PC-9 (cell line): ENCODE measurements at places on chromosomes 11 and 22.

DNA sequence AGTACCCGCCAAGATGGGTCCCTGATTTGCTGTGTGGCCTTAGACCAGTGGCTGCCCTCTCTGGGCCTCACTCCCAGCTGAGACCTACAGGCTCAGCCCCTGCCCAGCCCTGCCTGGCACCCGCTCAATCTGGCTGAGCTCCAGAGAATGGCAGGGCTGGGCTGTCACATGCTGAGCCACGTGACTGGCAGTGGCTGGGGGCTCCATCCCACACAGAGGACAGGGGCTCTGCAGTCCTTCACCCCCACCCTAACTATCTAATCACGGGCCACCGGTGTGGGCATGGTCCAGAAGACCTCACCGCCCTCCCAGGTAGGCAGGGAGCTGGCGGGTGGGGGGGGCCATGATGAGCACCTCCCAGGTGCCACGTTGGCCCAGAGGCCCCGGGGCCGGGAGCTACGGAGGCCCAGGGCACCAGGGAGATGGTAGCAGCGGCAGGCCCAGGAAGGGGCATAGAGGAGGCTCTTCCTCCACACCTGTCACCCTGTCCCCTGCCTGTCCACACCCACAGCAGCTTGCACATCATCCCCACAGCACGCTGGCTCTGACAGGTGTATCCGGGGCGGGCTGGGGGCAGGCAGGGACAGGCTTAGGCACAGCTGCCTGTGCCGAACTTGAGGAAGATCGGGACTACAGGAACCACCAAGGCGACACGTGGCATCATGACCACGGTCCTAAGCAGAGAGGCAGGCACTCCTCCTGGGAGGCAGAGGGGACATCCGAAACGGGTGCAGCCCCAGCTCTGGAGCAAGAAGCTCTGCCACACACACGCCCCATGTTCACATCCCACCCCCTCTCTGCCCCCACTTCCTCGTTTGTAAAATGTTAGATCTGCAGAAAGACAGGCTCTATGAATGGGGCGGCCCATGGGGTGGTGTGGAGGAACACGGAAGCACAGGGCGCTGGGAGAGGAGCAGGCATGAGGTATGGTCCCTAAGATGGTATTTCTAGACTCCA, 1.5 kb upstream of the ALDH3B1 start:
- DNase-seq: no peak

DNA sequence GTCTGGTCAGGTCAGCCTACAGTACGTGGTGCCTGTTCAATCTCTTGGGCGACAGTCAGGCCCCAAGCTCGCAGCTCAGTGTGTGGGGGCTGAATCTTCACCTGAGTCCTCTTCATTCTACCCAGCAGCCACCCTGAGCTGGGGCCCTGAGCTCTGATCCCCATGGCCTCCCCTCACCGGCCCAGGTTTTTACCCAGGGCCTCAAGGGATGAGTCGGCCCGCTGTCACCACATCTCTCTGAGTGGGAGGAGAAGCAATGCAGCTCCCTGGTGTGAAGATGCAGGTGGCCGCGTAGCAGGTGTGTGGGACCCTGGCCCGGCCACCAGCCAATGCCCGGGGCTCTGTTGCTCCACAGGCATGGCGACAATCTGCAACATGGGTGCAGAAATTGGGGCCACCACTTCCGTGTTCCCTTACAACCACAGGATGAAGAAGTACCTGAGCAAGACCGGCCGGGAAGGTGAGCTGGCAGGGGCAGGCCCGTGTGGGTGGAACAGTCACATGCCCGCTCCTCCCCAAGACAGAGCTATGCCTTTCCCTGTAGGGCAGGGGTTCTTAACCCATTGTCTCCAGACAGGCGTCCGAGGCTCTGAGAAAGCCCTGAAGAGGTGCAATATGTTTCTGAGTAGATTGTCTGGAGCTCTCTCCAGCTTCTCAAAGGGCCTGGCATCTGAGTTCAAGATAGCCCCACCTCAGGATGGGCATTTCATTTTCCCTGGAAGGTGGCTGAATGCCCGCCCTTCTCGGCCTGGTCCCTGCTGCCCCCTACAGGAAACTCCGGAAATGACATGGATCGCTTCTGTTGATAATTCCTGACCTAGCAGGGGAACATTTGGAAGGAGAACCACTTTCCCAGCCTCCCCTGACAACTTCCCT, 26.9 kb downstream of the POLR3H start:
- DNase-seq: peak; percentile 53

DNA sequence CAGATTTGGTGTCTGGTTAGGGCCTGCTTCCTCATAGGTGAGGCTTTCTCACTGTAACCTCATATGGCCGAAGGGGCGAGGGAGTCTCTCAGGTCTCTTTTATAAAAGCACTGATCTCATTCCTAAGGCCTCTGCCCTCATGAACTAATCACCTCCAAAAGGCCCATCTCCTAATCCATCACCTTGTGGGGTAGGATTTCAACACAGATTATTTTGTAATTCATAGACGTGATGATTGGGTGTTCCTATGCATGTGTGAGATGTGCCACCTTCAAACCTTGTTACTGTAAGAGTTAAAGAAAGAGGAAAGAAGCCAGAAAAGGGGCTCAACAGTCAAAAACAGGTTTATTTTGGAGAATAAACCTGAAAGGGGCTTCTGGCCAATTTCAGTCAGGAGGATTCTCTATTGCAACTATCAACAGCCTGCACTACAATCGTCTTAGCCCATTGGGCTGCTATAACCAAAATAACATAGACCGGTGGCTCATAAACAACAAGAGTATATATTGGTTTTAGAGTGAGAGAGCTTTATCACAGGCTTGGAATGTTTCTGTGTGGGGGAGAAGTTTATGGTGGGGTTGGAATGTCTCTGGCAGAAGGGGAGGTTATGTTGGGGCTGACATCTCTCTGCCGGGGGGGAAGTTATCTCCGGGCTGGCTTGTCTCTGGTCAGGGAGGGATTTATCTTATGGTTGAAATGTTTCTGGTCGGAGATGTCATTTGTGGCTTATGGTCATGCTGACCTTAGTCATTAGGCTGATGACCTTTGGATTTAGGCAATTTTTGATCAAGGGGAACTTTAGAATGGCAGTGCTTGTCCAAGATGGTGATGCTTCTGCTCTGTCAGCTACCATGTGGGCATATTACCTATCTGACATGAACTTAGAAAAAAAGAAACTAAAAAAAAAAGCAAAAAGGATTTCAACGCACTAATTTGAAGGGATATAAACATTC, 35.1 kb downstream of the CSF2RB start:
- DNase-seq: no peak

DNA sequence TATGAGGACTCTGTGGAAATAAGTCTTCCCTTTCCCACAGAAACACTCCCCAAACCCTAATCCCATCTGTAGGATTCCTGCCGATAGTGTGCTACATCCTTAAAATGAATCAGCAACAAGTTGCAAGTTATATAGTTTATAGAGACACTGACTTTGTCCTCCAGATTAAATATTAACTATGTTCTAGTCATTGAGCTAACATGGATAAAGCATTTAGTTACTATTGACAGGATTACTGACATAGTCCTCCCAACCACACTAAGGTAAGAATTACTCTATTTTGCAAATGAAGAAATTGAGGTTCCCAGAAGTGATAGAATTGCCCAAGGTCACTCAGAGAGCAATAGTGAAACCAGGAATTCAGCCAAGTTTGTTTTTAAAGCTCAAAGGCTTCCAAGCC, 1.9 kb downstream of the OR52M1 start:
- DNase-seq: no peak

- DNase-seq: no peak
Measured at GRCh38 chr11:2745511-2745910, 45.7 kb upstream of the KCNQ1OT1 start.

DNA sequence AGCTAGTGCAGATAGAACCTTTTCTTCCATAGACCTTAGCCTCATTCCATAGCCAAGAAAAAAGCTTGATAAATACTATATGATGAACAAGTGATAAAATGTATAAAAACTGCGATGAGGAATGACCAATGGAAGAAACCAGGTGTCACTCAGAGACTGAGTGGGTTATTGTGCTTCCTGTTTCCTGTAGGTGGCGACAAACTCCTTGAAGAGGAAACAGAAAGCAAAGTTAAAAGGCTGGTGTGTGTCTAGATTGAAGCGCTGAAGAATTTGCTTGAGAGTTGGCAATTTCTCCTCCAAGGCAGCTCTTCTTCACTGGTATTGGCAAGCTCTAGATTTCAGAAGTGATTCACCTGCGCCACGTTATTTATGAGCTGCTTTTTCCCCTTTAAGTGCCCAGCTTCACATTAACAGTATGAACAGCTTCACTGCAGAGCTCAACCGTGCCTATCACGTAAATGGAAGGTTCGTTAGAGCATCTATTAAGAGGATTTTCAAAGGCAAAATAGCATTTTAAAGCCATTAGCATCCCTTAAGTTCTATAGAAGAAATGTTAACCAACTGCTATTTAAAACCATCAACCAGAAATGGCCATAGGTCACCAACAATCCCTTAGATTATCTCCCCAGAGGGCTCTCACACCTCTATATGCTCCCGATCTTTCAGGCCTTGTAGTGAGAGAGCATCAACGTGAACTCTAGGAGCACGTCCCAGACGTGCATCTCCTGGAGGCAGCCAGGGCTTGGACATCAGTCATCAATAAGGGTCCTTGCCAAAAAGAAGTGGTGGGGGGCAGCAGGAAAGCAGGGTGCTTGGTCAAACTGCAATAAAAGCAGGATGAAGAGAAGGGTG, 179.4 kb downstream of the CADM1 start:
- DNase-seq: peak; percentile 1

- DNase-seq: no peak
Measured at GRCh38 chr22:49320714-49321476, 506.8 kb downstream of the BRD1 start.

GRCh38 chr22:20928573-20928967, 11.4 kb downstream of the CRKL start:
- no peak for DNase-seq

GRCh38 chr11:74100735-74101134, 70.1 kb downstream of the C2CD3 start:
- no peak for DNase-seq

DNA sequence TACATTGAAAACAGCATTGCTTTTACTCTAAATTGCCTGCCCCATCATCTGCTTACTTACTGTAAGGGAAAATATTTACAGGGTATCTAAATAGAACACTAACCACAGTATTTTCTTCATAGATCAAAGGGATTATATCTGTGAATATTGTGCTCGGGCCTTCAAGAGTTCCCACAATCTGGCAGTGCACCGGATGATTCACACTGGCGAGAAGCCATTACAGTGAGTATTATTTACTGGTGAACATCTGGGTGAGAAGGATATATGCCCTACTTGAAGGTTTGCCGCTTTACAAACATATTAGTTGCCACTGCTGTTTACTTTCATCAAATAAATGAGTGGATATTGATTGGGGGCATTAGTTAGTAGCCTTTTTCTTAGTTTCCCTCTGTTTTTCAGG, 5.9 kb upstream of the CNTF start:
- no peak for DNase-seq

- DNase-seq: peak; percentile 51
Measured at GRCh38 chr22:39144101-39144767, 8.2 kb downstream of the CBX7 start.

GRCh38 chr11:67370351-67371076, 2.9 kb downstream of the CLCF1 start:
- DNase-seq: no peak

DNA sequence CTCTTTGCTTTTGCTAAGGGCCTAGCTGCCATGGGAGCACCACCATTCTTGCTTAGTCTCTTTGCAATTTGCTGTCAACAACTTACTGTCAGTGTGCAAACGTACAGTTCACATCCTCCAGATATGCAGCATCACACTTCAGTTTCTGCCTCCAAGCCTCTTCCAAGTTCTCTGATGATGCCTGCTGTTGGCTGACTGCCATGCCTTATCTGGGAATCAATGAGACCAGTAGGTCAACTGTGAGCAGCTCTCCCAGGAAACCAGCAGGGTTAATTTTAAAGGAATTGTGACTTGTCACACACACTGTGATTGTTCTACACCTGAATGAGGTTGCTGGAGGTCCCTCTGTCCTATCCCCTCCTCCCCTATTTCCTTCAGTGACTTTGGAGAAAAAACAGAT, 56.0 kb downstream of the COPB1 start:
- DNase-seq: peak; percentile 44

GRCh38 chr11:67382276-67383136, 9.1 kb upstream of the CLCF1 start:
- peak; percentile 66 for DNase-seq

GRCh38 chr11:952406-953385, 27.0 kb downstream of the AP2A2 start:
- DNase-seq: no peak

DNA sequence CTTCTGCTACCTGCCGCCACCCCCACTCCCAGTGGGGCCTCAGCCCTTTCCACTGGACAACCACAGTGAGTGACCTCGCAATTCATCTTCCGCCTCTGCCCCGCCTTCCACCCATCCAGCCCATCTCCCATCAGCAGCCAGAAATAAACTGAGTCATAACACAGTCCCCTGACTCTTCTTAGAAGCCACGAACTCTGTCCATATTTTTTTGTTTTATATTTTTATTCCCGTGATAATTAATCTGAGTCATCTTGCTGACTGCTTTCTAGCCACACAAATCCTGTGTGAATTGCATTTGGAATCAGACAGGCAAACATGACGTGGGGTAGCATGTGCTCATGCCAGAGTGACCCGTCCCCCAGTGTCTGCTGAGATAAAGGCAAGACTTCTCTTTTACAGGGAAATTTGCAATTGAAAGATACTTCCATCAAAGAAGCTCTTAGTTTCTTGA, 7.0 kb downstream of the FADD start:
- DNase-seq: no peak

DNA sequence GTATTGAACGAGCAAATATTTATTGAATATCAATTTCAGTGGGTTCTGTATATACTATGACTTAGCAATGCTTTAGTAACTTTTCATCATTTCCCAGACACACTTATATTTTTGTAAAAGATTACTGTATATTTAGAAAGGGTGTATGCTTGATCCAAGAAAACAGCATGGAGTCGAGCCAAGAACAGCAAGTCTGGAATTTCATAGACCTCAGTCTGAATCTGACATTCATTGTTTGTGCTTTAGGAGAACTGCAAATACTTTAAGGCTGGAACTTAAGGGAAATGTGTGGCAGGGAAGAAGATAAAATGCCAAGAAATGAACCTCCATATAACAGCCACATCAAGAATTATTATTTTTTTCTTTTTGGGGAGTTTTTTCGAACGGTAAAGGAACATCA, 1156.8 kb downstream of the LRRC4C start:
- DNase-seq: no peak

GRCh38 chr22:27329966-27330645, 471.4 kb downstream of the MN1 start:
- DNase-seq: no peak

GRCh38 chr11:95147364-95147905, 57.8 kb downstream of the ENDOD1 start:
- DNase-seq: peak; percentile 79

DNA sequence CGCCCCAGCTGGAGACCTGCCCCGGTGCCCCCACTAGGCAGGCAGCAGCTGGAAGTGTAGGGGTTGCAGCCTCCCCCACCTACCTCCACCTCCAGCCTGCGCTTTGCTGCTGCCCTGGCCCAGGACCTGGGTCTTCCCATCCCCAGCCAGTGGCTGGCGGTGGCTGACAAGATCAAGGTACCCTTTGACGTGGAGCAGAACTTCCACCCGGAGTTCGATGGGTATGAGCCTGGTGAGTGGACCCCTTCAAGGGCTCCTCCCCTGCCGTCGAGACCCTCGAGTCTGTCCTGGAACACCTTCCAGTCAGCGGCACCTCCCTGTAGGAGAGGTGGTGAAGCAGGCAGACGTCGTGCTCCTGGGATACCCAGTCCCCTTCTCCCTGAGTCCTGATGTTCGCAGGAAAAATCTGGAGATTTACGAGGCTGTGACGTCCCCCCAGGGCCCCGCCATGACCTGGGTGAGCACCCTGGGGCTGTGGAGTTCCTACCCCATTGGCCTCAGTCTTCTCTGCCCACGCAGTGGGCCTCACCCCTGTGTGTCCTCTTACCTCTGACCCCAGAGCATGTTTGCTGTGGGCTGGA, 4.4 kb downstream of the PGGHG start:
- DNase-seq: no peak

- no peak for DNase-seq
Measured at GRCh38 chr22:19527861-19528417, 3.7 kb upstream of the CLDN5 start.
